ENCODE measurements at places on chromosomes 1 and 21. TPM values are rescaled to one million over a fixed set of nuclear protein-coding genes. Genes with fewer than 3 reads are reported as not detected.

HSD3B1 gene
- total RNA-seq: not detected

OR2L8 gene
- total RNA-seq: not detected

CLEC20A gene
- total RNA-seq: not detected

PEX10 gene
- total RNA-seq: 23.5 TPM

AMY1C gene
- not detected for total RNA-seq

ABCD3 gene
- 23.8 TPM for total RNA-seq

TYW3 gene
- 17.7 TPM for total RNA-seq

NOL9 gene
- total RNA-seq: 4.5 TPM

C1QTNF12 gene
- 2.0 TPM for total RNA-seq

PLA2G2D gene
- not detected for total RNA-seq

DNAI4 gene
- total RNA-seq: 0.44 TPM

SARS1 gene
- total RNA-seq: 90.1 TPM

TEX38 gene
- not detected for total RNA-seq

TMCC2 gene
- 2.6 TPM for total RNA-seq

ORC1 gene
- 19.7 TPM for total RNA-seq

ALX3 gene
- not detected for total RNA-seq

GNG4 gene
- total RNA-seq: 15.4 TPM

LIN28A gene
- not detected for total RNA-seq

SYDE2 gene
- total RNA-seq: 0.88 TPM

SYNC gene
- 12.4 TPM for total RNA-seq

KRTAP12-2 gene
- total RNA-seq: not detected

AADACL3 gene
- not detected for total RNA-seq

CENPF gene
- total RNA-seq: 74.1 TPM

PTPN14 gene
- 9.8 TPM for total RNA-seq

DMBX1 gene
- 0.68 TPM for total RNA-seq

CLCA4 gene
- total RNA-seq: not detected

LRRC53 gene
- total RNA-seq: not detected

KMO gene
- 1.4 TPM for total RNA-seq

HMGCS2 gene
- total RNA-seq: not detected

KRTAP13-2 gene
- total RNA-seq: not detected

TMOD4 gene
- 0.34 TPM for total RNA-seq

FOXD2 gene
- 0.49 TPM for total RNA-seq

NPL gene
- total RNA-seq: 0.89 TPM

UBL4B gene
- not detected for total RNA-seq

DENND4B gene
- 22.9 TPM for total RNA-seq

MX2 gene
- total RNA-seq: 0.06 TPM

TMEM50B gene
- total RNA-seq: 10.8 TPM

TFF1 gene
- total RNA-seq: 29.3 TPM

VAV3 gene
- total RNA-seq: 1.5 TPM

GBP4 gene
- not detected for total RNA-seq

C1orf115 gene
- total RNA-seq: 5.4 TPM

ARF1 gene
- 456 TPM for total RNA-seq

CA14 gene
- not detected for total RNA-seq

RIMKLA gene
- 0.84 TPM for total RNA-seq

ANXA9 gene
- 0.80 TPM for total RNA-seq

PAFAH2 gene
- total RNA-seq: 8.5 TPM

SLAMF9 gene
- total RNA-seq: 0.24 TPM

NUDT4B gene
- 0.35 TPM for total RNA-seq

NEGR1 gene
- not detected for total RNA-seq

FCGR3A gene
- not detected for total RNA-seq

OR2T4 gene
- not detected for total RNA-seq

FCRL1 gene
- not detected for total RNA-seq

CDA gene
- 35.7 TPM for total RNA-seq
